ENCODE measurements at places on chromosomes 1 and 21. TPM values are rescaled to one million over a fixed set of nuclear protein-coding genes. Genes with fewer than 3 reads are reported as not detected.
A peak's percentile ranks its signal among the peaks of the same experiment; 100 is the strongest.

The FCRL3 gene
- not detected for total RNA-seq

- no peaks in the 10 kb centered on the region for H3K4me1 ChIP-seq
- no peaks in the 10 kb centered on the region for H3K36me3 ChIP-seq
- H3K27ac ChIP-seq: no peak overlapping the region
- H3K4me3 ChIP-seq: no peak overlapping the region
- no peaks in the 10 kb centered on the region for H3K27me3 ChIP-seq
- DNase-seq: no peak
Measured at GRCh38 chr1:220316305-220316704, 44.1 kb upstream of the RAB3GAP2 start.

GRCh38 chr1:47182676-47183235 is 7.1 kb downstream of the PDZK1IP1 start:
- H3K27ac ChIP-seq: no peak overlapping the region
- DNase-seq: no peak
- H3K36me3 ChIP-seq: no peaks in the 10 kb centered on the region
- H3K4me3 ChIP-seq: no peak overlapping the region

DNA sequence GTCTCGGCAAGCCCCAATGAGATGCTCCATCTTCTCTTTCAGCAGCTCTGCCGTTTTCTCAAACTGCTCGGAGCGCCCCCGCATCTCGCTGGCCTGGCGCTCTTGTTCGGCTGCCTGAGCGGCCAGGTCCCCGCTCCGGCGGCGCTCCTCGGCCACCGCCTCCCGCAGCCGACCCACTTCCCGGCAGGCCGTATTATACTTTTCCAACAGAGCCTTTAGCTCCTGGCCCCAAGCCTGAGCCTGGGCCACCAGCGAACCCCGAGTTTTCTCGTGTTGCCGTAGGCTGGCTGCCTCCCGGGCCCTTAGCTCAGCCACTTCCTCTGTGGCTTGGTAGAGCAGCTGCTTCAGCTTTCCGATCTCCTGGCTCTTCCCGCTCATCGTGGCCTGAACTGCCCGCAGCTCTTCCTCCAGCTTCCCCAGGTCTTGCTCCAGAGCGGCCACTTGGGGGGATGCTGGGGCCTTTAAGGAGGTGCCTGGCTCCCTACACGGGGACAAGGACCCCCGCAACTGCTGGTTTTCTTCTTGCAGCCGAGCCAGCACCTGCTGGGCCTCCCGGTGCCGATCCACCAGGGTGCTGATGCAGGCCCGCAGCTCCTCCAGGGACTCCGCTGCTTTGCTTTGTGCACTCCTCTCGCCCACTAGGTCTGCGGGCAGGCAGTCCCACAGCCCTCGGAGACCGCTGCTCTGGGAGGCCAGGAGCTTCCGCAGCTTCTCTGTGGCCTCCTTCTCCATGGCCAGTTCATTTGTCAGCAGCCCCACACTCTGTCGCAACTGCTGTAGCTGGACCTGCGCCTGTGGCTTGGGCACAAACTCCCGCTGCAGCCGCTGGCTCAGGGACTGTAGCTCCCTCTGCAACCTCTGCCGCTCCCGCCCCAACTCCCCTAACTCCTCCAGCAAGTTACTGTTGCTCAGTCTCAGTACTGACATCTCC is 13.4 kb upstream of the PIAS3 start:
- no peaks in the 10 kb centered on the region for H3K36me3 ChIP-seq
- H3K4me3 ChIP-seq: no peak overlapping the region
- H3K4me1 ChIP-seq: peaks cover 6% of the 10 kb centered on the region

GRCh38 chr1:44962729-44963128 is 23.7 kb downstream of the EIF2B3 start:
- H3K4me1 ChIP-seq: peaks cover 2% of the 10 kb centered on the region
- DNase-seq: no peak
- no peaks in the 10 kb centered on the region for H3K27me3 ChIP-seq
- H3K36me3 ChIP-seq: no peaks in the 10 kb centered on the region

- H3K4me3 ChIP-seq: no peak overlapping the region
- no peak overlapping the region for H3K27ac ChIP-seq
- H3K27me3 ChIP-seq: no peaks in the 10 kb centered on the region
- DNase-seq: no peak
Measured at GRCh38 chr1:62800281-62800680, 16.3 kb downstream of the ATG4C start.

The NEK2 gene
- total RNA-seq: 2.2 TPM

DNA sequence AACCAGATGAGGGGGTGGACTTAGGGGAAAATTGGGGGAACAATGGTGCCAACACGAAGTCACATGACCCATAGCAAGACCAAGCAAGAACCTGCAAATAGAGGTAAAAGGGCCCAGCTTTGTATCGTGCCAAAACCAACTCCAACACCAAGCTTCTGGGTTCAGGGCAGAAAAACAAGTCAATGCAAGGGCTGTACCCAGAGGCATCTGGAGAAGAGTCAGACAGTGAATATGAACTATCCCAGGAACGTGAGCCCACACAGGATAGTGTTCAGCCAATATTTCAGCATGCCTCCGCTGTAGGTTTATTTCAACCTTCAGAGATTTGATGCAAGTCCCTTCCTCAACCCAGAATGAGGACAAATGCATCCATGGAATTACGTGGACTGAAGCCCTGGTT is 15.0 kb upstream of the ZMYM6 start:
- no peaks in the 10 kb centered on the region for H3K27me3 ChIP-seq
- H3K4me1 ChIP-seq: no peaks in the 10 kb centered on the region
- H3K27ac ChIP-seq: no peak overlapping the region
- H3K36me3 ChIP-seq: no peaks in the 10 kb centered on the region

The HSD11B1 gene
- 3.5 TPM for total RNA-seq

The GPR37L1 gene
- 0.14 TPM for total RNA-seq

- H3K4me1 ChIP-seq: no peaks in the 10 kb centered on the region
- DNase-seq: no peak
- peak overlapping the region; percentile 91 for H3K4me3 ChIP-seq
- H3K27me3 ChIP-seq: no peaks in the 10 kb centered on the region
- peak overlapping the region; percentile 70 for H3K27ac ChIP-seq
Measured at GRCh38 chr1:92079441-92079840, 704 bp upstream of the BTBD8 start.

- no peak for DNase-seq
- H3K27ac ChIP-seq: no peak overlapping the region
Measured at GRCh38 chr1:202213361-202214088, 19.9 kb downstream of the LGR6 start.

- no peaks in the 10 kb centered on the region for H3K4me1 ChIP-seq
- no peak for DNase-seq
- H3K27ac ChIP-seq: no peak overlapping the region
- H3K36me3 ChIP-seq: no peaks in the 10 kb centered on the region
- H3K4me3 ChIP-seq: no peak overlapping the region
Measured at GRCh38 chr1:77047978-77048614, 171.1 kb downstream of the PIGK start.

The TENT5C gene
- total RNA-seq: 8.5 TPM

DNA sequence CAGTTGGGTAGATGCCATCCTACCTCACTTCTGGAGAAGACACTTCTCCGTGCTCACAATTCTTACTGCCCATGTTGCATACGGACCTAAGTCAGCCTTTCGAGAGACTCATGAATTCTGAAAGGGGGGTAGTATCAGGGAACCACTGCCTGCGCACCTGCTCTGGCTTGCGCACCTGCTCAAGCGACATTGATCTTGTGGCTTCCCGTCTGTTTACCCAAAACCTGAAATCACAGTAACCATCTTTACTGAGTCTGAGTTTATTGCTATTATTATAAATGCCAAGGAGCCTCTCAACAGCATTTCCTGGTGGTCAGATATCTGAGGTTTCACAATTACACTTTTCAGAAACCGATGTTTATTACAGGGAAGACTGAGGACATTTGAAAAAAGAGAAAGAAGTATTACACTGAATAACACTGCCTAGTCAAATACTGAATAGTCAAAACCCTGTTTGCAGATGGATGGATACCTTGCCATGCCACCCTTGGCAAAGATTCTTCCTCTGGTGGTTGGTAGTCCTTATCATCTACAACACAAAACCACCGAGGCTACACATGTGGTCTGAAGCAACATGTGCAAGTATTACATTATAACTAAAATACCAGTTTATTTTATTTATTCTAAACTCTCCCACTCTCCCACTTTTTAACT is 208.7 kb downstream of the SIPA1L2 start:
- H3K4me3 ChIP-seq: no peak overlapping the region
- no peaks in the 10 kb centered on the region for H3K27me3 ChIP-seq
- H3K4me1 ChIP-seq: no peaks in the 10 kb centered on the region
- no peak for DNase-seq
- H3K36me3 ChIP-seq: no peaks in the 10 kb centered on the region

DNA sequence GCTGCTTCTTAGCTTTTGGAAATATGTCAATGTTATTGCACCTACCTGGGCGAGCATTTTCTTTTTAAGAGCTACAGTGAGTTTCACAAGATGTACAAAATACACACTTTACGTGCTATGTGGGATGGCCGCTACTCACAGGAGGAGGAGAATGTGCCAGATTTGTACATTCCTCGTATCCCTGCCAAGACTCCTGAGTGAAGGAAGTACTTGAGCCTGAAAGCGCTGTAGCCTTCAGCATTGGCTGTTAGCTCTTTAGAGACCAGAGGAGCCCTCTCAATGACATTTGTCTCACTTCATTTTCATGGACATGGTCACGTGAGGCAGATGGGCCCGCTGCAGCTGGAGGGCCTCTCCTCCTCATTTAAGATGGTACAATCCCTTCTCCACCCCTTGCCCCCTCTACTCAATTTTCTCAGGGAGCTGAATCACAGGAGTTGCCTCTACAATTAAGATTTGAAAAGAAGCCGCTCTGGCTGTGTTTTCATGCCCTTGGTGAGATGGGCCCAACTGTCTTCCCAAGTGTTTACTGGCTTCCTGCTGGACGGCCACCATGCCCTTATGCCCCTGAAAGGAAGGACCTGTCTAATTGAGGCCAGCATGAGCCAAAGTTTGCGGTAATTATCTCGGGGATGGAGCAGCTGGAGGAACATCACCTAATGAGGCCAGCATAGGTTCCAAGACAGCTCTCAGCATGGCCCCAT is 442.6 kb downstream of the PRDM2 start:
- no peaks in the 10 kb centered on the region for H3K36me3 ChIP-seq
- H3K4me1 ChIP-seq: no peaks in the 10 kb centered on the region
- no peak for DNase-seq
- H3K4me3 ChIP-seq: no peak overlapping the region

GRCh38 chr21:30240661-30241060 is 24.8 kb upstream of the CLDN8 start:
- no peak for DNase-seq
- H3K27me3 ChIP-seq: no peaks in the 10 kb centered on the region
- no peak overlapping the region for H3K27ac ChIP-seq
- no peak overlapping the region for H3K4me3 ChIP-seq

The RIT1 gene
- total RNA-seq: 31.4 TPM
